ENCODE measurements at places on chromosomes 3 and 15.

DNA sequence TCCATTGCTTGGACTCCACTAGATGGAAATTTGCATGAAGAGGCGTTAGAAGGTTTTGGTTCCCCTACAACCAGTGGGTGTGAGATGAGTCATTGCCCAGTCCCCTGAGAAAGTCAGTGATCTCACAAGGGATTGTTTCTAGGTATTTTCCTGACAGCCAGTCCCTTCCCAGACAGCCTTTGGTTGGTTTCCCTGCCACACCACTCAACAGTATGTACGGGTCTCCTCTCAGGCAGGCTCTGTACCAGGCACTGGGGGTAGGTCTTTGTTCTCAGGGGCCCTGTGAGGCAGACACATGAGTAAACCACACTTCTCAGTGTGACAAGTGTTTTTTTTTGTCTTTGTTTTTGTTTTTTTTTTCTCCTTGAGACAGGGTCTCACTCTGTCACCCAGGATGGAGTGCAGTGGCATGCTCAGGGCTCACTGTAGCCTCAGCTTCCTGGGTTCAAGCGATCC is 4.0 kb downstream of the LAMP3 start:
- H3K27me3 ChIP-seq = peaks cover 21% of the 10 kb centered on the region
- no peaks in the 10 kb centered on the region for H3K36me3 ChIP-seq
- H3K4me3 ChIP-seq = no peak overlapping the region
- no peak overlapping the region for H3K27ac ChIP-seq
- DNase-seq = no peak

DNA sequence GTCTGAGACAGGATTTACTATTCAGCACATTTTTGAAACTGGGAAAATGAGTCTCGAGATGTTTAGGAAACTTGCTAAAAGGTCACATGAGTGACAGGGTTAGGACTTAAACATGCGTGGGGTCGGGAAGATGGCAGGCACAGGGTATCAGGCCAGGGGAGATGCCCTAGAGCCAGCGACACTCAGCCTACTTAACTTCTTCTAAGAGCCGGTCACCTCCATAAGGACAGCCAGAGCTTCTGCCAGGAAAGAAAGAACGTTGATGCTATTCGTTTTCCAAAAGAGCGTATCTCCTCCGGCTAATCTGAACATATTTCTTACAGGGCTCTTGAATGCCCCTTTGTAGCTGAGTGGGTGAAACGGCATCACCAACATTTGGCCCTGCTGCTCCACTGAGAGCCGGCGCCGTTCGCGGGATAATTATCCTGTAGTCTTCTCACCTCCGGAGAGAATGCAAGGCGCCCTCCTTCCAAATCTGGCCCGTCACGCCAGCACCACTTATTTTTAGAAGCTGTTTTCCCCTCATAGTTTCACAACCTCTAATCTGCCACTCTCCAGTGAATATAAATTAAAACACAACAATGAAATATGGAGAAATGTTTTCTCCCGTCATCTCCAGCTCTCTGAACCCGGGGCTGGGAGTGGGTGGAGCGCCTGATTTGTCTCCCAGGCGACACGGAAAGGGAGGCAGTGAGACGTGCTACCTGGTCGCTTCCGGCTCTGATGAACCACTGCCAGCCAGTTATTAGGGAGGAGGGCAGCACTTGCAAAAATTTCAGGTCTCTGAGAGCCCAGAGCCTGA is 58.5 kb downstream of the LIPC start:
- H3K4me3 ChIP-seq = peak overlapping the region; percentile 16
- H3K4me1 ChIP-seq = no peaks in the 10 kb centered on the region
- H3K36me3 ChIP-seq = no peaks in the 10 kb centered on the region
- H3K27ac ChIP-seq = peak overlapping the region; percentile 64

DNA sequence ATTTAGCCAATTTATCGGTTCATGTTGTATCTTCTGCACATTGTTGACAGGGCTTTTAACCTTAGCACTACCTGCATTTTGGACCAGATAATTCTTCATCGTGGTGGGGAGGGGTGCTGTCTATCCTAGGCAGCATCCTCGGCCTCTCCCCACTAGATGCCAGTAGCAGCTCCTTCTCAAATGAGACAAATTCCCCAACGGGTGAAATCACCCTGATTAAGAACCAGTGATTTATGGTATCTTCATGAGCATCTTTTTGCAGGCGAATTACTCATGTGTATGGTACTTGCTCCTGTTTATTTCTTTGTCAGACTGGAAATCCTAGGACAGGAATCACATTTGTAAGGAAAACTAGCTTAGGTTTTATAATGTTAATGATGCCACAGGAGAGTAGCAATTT is 68.0 kb downstream of the C3orf70 start:
- H3K4me1 ChIP-seq = no peaks in the 10 kb centered on the region
- no peak overlapping the region for H3K4me3 ChIP-seq
- no peak for DNase-seq
- no peak overlapping the region for H3K27ac ChIP-seq
- no peaks in the 10 kb centered on the region for H3K27me3 ChIP-seq

GRCh38 chr3:157043771-157044170 is 116.2 kb downstream of the CCNL1 start:
- no peak for DNase-seq
- H3K4me3 ChIP-seq = no peak overlapping the region

- peaks cover 11% of the 10 kb centered on the region for H3K4me1 ChIP-seq
- DNase-seq = peak; percentile 61
- H3K36me3 ChIP-seq = no peaks in the 10 kb centered on the region
- H3K27ac ChIP-seq = no peak overlapping the region
- H3K4me3 ChIP-seq = no peak overlapping the region
Observed at GRCh38 chr3:48402281-48402732, 27.6 kb downstream of the PLXNB1 start.

GRCh38 chr3:186772281-186772694 is 11.1 kb upstream of the EIF4A2 start:
- H3K27me3 ChIP-seq = no peaks in the 10 kb centered on the region
- H3K4me3 ChIP-seq = peak overlapping the region; percentile 63
- peak overlapping the region; percentile 37 for H3K27ac ChIP-seq
- no peak for DNase-seq
- H3K4me1 ChIP-seq = peaks cover 11% of the 10 kb centered on the region

- H3K36me3 ChIP-seq = no peaks in the 10 kb centered on the region
- no peak overlapping the region for H3K4me3 ChIP-seq
- no peaks in the 10 kb centered on the region for H3K4me1 ChIP-seq
Observed at GRCh38 chr3:133448478-133449122, 48.7 kb downstream of the BFSP2 start.

DNA sequence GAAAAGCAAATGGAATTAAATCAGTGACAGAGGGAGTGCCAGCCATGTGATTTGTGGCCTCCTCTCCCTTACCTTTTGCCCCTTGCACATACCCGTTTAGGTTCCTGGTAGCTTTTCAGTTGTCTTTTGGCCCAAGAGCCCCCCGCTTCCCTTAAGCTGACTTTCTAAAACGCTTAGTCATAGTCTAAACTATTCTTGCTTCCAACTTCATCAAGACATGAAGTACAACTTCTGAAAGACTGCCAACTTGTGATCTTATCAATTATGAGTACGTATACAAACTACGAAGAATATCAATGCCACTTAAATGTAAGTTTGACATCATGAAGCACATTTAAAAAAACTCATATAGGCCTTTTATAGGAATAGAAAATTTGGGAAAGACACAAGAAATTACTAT is 61.9 kb downstream of the EIF3J start:
- H3K27ac ChIP-seq = no peak overlapping the region
- H3K4me3 ChIP-seq = no peak overlapping the region
- no peaks in the 10 kb centered on the region for H3K4me1 ChIP-seq
- no peaks in the 10 kb centered on the region for H3K27me3 ChIP-seq
- H3K36me3 ChIP-seq = peaks cover 14% of the 10 kb centered on the region

GRCh38 chr15:57762302-57762701 is 55.8 kb downstream of the POLR2M start:
- no peak overlapping the region for H3K4me3 ChIP-seq
- no peak for DNase-seq
- H3K27me3 ChIP-seq = no peaks in the 10 kb centered on the region
- no peak overlapping the region for H3K27ac ChIP-seq

DNA sequence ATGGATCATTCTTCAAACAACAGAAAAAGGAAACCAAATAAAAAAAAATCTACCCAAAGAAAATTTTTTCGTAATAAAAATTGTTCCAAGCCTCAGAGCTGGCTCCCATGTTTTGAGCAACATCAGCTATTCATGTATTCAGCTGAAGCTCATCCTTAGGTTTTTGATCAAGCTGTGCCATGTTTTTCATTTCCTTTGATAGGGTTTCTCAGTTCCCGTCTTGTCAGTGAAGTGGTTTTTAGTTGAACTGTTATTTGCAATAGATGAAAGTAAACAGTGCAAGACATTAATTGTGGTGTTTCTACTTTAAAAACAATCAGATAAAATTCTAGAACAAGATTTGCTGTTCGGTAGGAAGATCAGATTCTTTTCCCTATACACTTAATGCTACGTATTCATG is 55.4 kb upstream of the SPTSSB start:
- no peaks in the 10 kb centered on the region for H3K36me3 ChIP-seq
- no peaks in the 10 kb centered on the region for H3K4me1 ChIP-seq
- H3K27ac ChIP-seq = no peak overlapping the region
- DNase-seq = no peak
- H3K4me3 ChIP-seq = no peak overlapping the region

GRCh38 chr15:60536314-60536713 is 57.4 kb upstream of the ICE2 start:
- H3K4me3 ChIP-seq = no peak overlapping the region
- no peaks in the 10 kb centered on the region for H3K36me3 ChIP-seq
- H3K4me1 ChIP-seq = no peaks in the 10 kb centered on the region
- no peak overlapping the region for H3K27ac ChIP-seq
- no peak for DNase-seq
- no peaks in the 10 kb centered on the region for H3K27me3 ChIP-seq

DNA sequence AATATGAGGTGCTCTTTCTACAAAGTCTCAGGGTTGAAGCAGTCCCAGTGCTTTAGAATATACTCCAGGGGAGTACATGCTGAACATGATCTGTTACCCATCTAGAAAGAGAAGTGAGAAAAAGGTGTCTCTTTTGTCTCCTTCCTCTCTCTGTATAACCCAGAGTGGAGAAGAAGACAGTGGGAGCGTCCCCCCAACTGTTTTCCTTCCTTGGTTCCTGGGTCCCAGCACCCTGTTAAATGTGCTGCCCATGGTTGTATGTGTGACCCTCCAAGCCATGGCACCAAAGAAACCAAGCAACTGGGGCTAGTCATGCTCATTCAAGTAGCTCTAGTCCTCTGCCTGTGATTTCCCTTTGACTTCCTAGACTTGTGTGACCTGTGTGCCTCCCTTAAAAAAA is 683.7 kb downstream of the TBL1XR1 start:
- no peak overlapping the region for H3K4me3 ChIP-seq
- no peak overlapping the region for H3K27ac ChIP-seq
- no peaks in the 10 kb centered on the region for H3K36me3 ChIP-seq

GRCh38 chr3:136186846-136187245 is 9.3 kb downstream of the MSL2 start:
- H3K27ac ChIP-seq = no peak overlapping the region
- H3K4me1 ChIP-seq = peaks cover 5% of the 10 kb centered on the region
- no peak overlapping the region for H3K4me3 ChIP-seq
- no peaks in the 10 kb centered on the region for H3K36me3 ChIP-seq

- H3K27ac ChIP-seq = no peak within 1 kb of the TSS
- H3K4me1 ChIP-seq = no peaks in the 10 kb centered on the region
- H3K4me3 ChIP-seq = no peak within 1 kb of the TSS
- no peaks in the 10 kb centered on the region for H3K36me3 ChIP-seq
- no peak for DNase-seq
Observed at GRCh38 chr15:65115086-65115485, at the start of gene UBAP1L. Gene UBAP1L, minus strand, starts transcription at chr15:65115200. Its CDS starts 8,985 bp downstream, at chr15:65106215.

GRCh38 chr3:40054568-40055222 is 245.3 kb downstream of the MYRIP start:
- no peaks in the 10 kb centered on the region for H3K36me3 ChIP-seq
- H3K4me3 ChIP-seq = no peak overlapping the region
- H3K27ac ChIP-seq = no peak overlapping the region
- no peaks in the 10 kb centered on the region for H3K4me1 ChIP-seq
- no peak for DNase-seq

GRCh38 chr3:147493666-147494065 is 84.5 kb downstream of the ZIC1 start:
- no peak for DNase-seq
- no peak overlapping the region for H3K27ac ChIP-seq
- H3K27me3 ChIP-seq = no peaks in the 10 kb centered on the region
- no peak overlapping the region for H3K4me3 ChIP-seq

GRCh38 chr15:70435872-70436271 is 327.5 kb downstream of the UACA start:
- peaks cover 44% of the 10 kb centered on the region for H3K4me1 ChIP-seq
- no peak overlapping the region for H3K27ac ChIP-seq
- DNase-seq = no peak

GRCh38 chr3:11539218-11539617 is 104.5 kb downstream of the VGLL4 start:
- no peaks in the 10 kb centered on the region for H3K36me3 ChIP-seq
- H3K4me3 ChIP-seq = no peak overlapping the region
- H3K27ac ChIP-seq = no peak overlapping the region
- no peaks in the 10 kb centered on the region for H3K27me3 ChIP-seq
- peak; percentile 14 for DNase-seq
